GM12892 (cell line): ENCODE measurements at places on chromosomes 3 and 15.

DNA sequence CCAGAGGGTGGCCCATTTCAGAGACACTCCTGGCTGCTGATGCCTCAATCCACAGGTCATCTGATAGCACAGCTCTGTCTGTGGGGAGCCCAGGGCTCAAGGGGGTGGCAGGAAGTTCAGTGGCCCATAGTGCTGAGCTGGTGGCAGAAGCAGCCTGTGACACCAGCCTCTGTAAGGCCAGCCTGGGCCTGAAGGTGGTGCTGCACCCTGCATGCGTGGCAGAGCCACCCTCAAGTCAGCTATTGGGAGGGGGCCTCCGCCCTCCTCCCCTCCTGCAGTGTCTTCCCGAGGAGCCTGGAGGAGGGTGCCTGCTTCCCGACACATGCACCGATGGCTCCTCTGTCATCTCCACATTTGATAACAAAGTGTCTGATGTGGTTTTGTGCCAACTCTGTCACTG is 3.0 kb downstream of the PLA1A start:
- peak; percentile 42 for DNase-seq

DNA sequence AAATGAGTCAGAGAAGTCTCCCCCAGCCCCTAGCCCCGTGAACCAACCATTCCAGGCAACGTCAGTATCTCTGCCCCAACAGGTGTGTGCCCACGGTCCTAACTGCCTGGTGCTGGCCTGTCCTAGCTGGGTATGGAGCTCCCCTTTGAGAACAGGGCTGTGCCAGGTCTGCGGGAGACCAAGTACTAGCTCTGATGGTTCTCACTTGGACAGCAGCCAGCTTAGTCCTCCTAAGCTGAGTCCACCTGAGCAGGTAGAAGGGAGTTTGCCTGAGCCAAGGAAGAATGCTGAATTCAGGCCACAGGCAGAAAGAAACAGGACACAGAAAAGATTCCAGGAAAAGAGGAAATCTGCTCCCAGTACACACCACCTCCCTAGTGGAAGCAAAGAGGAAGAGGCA is 33.1 kb upstream of the PARL start:
- no peak for DNase-seq

DNA sequence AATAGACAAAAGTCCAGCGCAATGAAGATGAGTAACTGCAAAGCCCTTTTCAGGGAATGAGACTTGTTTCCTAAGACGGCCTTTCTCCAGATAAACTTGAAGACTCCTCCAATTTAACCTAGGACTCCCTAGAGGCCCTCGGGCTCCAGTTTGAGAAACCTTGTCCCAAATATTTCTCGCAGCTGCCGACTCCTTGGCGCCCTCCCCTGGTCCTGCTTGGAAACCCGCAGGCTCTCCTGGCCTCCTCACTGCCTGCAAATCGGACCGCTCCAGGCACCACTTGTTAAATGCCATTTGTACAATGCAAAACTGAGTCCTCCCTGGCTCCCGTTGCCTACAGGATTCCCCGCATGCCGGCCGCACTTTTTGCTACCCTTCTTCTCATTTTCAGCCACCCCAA is 36.8 kb downstream of the MUC4 start:
- no peak for DNase-seq

DNA sequence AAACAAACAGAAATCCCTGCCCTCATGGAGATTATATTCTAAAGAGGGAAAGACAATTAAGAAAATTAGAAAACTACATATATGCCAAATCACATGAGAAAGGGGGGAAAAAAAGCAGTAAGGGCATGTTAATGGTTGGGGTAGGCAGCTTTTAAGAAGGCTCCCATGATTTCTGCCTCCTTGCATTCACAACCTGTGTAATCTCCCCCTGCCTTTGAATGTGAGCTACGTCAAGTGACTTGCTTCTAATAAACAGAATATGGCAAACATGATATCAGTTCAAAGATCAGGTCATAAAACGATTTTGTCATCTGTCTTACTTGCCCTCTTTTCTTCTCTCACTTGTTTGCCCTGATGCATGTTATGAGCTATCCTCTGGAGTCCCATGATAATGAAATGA is 673.6 kb upstream of the ADAMTS9 start:
- DNase-seq, result no peak

GRCh38 chr3:13619661-13620230 is 70.8 kb downstream of the FBLN2 start:
- DNase-seq, result no peak

- no peak for DNase-seq
Measured at GRCh38 chr15:68797599-68798345, 22.9 kb downstream of the ANP32A start.

DNA sequence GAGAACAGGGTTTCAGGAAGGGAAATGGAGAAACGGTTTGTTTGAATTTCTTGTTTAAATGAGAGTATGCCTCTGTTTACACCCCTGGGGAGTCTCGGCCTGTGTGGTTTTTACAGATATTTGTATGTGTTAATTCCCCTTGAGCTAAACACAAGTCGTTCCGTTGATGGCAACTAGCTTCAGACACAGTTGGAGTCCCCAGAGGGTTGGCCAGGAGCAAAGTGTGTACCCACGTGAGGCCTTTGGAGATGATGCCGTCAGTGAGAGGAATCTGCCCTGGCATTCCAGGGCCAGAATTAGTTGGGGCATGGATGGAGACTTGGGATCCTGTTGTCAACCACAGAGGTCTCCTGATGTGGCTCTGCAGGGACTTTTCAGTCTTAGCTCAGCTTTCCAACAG is 44.0 kb downstream of the CEMIP start:
- DNase-seq, result no peak

GRCh38 chr15:47857776-47858167 is 140.5 kb downstream of the SEMA6D start:
- DNase-seq, result no peak

- DNase-seq, result no peak
Measured at GRCh38 chr15:48993380-48993779, 29.7 kb upstream of the SHC4 start.

DNA sequence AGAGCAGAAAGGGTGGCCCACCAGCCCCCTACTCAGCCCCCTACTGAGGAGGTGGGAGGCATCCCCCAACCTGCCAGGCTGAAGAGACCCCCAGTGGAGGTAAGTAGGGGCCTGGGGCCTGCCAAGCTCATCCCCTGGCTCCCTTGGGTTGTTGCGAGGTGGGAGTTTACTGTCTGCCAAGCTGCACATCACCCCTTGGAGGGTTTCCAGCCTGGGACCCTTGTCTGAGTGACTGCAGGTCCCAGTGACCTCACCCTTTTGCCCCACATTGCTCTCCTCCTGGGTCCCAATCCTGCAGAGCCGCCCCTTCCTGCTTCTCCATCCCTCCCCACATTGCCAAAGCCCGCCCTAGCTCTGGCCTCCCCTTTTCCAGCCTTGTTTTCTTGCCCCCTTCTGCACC is 1.0 kb upstream of the ALS2CL start:
- DNase-seq, result no peak

- DNase-seq, result no peak
Measured at GRCh38 chr3:136186846-136187245, 9.3 kb downstream of the MSL2 start.

DNA sequence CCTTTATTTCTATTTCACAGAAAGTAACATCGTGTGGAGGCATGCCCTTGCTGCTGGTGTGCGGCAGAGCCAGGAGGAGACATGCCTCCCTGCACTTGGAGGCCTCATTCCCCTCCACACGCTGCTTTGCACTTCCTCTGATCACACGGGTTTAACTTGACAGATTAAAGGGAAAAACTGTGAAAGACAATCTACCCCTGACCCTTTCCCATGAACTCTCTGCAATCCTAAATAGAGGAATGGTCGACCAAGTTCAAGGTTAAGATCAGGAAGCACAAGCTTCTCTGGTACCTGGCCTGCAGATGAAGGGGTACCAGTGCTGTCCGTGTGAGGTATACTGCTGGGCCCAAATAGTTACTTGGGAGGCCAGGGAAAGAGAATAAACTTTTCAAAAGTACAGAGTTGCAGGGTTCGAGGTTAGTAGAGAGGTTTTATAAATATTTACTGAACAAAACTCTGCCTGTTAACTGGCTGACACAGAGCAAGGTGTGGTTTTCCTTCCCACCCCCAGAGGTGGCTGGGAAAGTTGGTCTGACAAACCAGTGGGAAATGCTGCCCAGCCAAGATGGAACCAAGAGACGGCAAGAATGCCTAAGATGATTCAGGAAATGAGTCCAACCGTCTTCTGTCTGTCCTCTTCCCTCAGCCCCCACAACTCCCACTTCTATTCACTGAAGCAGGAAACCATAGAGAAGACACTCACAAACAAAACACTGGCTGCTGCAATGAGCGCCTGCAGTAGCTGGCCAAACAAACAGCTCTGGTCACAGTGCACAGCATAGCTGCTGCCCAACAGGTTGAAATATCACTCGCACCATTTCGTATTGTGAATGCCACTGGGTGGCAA is 79.6 kb downstream of the IGF2BP2 start:
- DNase-seq, result peak; percentile 19

GRCh38 chr3:87206070-87206469 is 21.0 kb upstream of the CHMP2B start:
- no peak for DNase-seq

- no peak for DNase-seq
Measured at GRCh38 chr3:14461748-14462324, 59.4 kb downstream of the SLC6A6 start.

DNA sequence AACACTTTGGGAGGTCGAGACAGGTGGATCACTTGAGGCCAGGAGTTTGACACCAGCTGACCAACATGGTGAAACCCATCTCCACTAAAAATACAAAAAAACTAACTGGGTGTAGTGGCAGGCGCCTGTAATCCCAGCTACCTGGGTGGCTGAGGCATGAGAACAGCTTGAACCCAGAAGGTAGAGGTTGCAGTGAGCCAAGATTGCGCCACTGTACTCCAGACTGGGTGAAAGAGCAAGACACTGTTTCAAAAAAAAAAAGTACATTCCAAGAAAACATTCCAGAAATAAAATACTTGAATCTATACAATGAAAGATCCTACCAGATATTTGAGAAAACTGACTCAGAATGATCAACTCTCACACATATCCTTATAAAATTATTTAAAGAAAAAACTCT is 30.4 kb downstream of the TFDP2 start:
- DNase-seq, result no peak

GRCh38 chr3:23002151-23002550 is 201.0 kb upstream of the UBE2E2 start:
- DNase-seq, result no peak

GRCh38 chr3:70824078-70824477 is 511.6 kb upstream of the MDFIC2 start:
- no peak for DNase-seq

GRCh38 chr15:88651136-88651732 is 12.4 kb downstream of the ISG20 start:
- no peak for DNase-seq

GRCh38 chr3:102353805-102354204 is 81.0 kb upstream of the ZPLD1 start:
- DNase-seq, result no peak

DNA sequence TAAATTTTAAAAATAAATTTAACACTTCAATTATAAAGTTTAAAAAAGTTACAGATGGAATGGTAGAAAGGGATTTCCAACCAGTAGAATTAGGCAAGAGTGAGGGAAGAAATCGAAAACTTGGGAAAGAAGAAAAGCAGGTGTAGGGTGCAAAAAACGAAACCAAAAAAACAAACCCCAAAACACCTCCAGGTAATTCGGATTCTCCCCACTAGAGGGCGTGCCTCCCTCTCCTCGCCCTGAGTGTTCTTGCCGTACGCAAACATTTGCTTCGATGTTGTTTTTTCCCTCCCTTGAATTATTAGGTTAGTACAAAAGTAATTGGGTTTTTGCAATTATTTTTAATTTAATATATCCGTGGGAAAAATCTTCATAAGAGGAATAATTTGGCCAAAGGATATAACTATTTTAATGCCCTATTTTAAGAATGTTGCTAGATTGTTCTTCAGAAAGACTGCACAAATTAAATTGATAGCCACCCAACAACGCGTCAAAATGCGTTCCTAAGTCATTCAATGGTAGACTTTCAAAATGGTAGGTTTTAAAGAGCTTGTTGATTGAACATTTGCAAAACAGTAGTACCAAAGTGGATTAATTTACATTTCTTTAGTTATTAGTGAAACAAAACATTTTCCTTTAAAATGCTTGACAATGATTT is 63.7 kb downstream of the SLC30A4 start:
- DNase-seq, result no peak

DNA sequence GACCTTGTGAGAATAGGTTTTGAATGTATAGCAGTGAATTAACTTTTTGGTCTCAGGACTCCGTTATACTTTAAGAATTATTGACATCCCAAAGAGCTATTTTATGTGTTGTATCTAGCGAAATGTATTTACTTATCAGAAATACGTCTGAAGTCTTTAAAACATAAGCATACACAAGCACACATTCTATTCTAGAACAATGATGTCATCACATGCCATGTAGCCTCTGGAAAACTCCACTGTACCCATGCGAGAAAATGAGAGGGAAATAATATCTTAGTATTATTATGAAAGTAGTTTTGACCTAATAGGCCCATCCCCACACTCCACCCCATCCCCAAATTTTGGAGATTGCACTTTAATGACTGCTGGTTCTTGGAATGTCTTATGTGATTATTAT is 1.5 kb downstream of the POLR2M start:
- DNase-seq, result no peak

GRCh38 chr3:102006812-102007485 is 157.6 kb downstream of the NFKBIZ start:
- no peak for DNase-seq

DNA sequence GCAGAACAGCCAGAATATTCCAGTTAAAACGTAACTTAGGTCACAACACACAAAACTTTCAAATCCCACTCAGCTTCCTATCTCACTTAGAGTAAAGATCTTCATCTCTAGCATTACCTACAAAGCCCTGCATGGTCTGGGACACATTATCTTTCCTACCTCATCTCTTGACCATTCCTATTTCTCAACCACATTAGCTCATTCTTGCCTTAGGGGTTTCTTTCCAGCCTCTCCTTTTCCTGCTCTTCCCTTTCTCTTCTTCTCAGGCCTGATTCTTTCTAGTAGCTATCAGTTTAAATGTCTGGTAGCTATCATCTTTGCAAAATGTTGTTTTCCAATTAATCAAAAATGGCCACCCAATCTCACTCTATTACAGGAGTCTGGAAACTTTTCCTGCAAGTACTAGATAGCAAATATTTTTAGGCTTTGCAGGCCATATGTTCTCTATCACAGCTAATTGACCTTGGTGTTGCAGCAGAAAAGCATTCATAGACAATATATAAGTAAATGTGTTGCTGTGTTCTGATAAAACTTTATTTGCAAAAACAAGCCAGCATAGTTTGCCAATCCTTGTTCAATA is 15.1 kb upstream of the CBLB start:
- no peak for DNase-seq

GRCh38 chr15:42150219-42150970 is 6.0 kb downstream of the PLA2G4F start:
- no peak for DNase-seq

DNA sequence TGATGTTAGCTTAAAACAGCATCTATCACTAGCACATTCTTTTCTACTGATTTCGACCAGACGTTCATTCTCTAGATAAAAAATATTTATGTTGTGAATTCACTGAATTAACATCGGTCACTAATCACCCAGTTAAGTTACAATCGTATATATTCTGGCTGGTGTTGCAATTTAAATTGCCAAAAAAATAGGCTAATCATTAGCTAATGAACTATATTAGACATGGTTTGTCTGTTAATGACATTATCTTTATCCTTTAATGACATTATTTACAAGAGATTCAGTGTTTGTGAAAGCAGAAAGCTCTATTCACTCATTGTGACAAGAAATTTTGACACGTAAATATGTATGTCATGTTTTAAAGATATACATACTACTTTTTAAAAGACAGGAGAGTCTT is 6.7 kb downstream of the GHSR start:
- DNase-seq, result no peak
